ENCODE measurements at places on chromosomes 16 and 17.

- DNase-seq = no peak
Observed at GRCh38 chr17:15492791-15493692, 25.6 kb upstream of the CDRT4 start.

GRCh38 chr16:66223176-66223780 is 143.2 kb upstream of the CDH5 start:
- DNase-seq = no peak

GRCh38 chr17:76125922-76126321 is 15.1 kb downstream of the FOXJ1 start:
- no peak for DNase-seq

DNA sequence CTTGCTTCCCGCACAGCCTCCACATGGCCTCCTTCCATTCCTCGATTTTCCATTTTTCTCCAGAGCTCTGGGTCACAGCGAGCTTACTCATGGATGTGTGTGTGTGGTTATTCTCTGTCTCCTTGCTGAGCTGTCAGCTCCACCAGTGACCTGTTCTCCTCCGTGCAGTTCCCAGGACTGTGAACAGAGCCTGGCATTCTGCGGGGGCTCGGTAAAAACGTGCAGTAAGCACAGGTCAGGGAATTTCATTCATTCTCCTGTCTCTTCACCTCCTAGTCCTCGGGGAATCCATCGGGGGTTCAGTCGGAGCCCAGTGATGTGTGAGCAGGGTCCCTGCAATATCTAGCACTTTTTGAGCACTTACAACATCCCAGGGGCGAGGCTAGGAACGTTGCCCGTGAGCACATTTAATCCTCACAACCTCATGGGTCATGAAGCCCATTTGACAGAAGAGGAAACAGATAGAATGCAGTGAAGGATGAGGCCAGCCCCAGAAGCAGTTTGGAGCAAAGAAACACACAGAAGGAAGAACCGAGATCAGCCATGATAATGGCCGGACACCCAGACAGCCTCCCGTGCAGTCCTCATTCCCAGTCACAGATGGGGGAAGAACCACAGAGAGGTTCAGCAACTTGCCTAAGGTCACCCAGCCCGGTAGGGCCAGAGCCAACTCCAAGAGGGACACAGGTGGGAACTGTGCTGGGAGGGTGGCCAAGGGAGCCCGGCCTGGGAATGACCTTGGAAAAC is 183.2 kb upstream of the GSE1 start:
- no peak for DNase-seq

DNA sequence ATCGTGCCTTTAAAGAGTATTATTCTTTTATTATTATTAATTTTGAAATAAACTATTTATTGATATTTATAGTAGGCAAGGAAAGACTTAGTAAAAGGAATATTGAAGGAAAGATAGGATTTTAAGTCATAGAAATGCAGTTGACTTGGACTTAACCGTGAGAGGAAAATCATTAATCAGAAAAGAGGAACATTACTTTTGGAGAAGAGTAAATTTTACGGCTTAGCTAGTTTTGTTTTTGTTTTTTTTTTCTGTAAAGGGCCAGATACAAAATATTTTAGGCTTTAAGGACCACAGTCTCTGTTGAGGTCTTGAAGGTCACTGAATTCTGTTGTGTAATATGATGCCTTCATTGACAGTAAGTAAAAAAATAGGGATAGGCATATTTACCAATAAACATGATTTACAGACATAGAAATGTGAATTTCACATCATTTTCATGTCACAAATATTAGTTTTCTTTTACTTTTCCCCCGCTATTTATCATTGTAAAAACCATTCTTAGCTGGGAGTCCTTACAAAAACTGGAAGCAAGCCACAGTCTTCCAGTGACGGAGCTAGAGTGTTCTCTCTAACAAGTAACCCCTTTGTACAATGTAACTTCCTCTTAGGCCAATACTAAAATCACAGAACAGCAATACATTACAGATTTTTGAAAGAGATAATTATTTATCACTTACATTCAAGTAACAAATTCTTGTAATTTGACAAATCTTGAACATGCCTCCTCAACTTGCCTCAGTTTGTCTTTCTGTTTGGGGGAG is 2.3 kb upstream of the KCNJ16 start:
- DNase-seq = no peak

GRCh38 chr16:12468552-12468951 is 335.1 kb downstream of the CPPED1 start:
- DNase-seq = no peak

- DNase-seq = no peak
Observed at GRCh38 chr17:31491376-31492131, 100.1 kb downstream of the RAB11FIP4 start.

DNA sequence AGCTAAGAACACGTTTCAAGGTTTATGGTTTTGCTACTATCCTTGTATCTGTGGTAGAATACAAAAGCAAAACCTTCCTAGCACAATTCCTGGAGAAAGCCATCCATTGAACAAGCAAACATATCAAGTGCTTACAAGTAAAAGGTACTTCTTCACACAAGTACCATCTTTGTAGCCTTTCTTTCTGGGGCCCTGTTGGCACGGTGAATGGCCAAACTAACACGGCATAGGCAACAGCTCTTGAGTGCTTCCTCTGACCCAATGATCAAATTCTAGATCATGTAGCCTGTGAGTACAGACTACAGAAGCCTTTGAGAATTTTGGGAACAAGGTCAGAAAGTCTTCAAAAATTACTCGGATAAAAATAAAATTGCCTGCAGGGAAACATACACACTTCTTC is 57.9 kb downstream of the ANKFY1 start:
- DNase-seq = no peak

DNA sequence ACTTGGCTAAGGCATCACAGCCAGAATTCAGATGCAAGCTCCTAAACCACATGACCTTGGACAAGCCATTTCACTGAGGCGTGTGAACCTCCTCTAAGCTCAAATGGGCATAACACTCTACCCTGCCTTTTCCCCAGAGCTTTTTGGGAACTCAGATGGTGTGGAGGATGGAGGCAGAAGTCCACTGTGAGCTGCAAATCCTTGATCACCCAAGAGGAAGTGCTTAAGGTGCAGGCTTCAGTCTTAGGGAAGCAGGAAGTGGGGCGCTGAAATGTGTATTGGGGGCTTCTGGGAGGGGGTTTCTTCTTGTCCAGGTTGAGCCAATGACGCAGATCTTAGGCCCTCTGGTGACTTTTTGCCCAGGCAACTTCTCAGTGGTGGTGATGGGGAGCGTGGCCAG is 12.9 kb downstream of the CIITA start:
- DNase-seq = no peak

DNA sequence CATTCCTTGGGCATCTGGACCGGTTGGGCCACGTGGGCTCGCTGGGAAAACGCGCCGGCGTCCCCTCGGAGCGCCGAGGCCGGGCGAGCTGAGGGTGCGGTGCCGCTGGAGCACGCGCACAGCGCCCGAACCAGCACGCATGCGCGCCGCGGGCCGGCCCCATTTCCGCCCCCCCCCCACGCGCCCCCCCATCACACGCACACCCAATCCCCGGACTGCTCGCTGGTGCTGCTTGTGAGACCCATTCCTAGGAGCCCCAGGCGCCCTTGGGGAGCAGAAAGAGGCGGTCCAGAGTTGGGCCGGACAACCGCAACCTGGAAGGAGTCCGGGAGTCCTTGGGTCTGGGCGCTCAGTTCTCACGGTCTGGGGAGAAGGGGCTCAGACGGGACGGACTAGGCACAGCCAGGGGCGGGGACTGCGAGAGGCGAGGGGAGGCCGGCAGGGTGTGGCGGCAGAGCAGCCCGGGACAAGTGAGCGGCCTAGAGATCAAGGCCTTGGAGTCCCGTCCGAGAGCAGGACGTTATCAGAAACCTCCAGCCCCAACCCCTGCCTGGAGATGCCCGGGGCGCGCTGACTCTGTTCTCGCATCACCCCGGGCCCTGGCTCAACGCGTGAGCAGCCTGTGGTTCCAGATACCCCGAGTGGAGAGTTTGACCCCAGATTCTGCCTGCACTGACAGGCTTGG is 6.0 kb upstream of the CBX8 start:
- DNase-seq = no peak

DNA sequence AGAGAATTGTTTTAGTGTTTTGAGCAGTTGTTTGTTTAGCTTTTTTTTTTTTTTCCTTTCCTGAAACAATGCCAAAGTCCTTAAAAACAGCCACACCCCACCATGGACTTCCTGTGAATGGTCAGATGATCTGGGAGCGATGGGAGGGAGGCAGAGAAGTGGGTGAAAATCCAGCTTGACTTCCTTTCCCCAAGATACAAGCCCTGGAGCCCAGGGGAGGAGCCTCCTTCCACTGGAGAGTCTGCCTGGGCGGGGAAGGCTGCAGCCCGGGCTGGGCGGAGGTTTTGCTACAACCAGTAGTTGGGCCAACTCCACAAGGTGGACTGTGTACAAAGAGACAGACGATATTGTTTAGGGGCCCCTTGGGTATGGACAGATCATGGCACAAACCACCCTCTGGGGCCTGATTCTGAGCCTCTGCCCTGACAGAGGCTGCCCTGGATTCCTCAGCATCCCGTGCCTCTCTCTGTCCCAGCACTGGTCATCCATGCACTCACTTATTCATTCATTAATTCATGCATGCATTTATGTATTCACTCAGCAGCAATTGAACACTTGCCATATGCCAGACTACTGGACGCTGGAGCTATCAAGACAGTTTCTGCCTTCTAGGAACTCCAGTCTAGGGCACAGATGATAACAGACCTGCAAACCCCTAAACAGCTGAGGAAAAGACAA is 29.8 kb downstream of the WSB1 start:
- DNase-seq = no peak

DNA sequence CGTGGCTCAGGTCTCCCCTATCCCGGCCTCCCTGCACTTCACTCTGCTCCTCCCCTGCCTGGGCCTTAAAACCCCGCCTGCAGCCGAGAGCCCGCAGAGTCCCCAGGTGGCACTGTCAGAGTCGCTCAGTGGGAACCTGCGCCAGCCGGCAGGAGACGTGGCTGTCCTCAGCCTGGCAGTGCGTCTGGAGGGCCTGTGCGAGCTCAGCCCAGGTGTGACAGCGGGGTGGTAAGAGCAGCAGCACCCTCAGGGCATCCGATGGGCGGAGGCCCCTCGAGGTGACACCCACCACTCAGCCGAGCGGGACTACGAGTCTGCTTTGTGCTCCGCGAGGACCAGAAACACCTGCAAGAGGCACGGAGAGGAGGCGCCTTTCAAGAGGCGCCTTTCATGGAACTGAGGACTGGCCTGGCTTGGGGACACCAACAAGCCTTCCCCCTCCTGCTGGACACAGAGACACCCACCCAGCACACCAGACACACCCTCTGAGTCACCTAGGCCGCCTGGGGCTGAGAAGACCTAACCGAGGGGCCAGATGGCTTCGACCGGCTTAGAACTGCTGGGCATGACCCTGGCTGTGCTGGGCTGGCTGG is at the start of gene CLDN9:
Gene CLDN9, plus strand, starts transcription at position 96 of the 593 bp plus-strand sequence. Its CDS starts 440 bp downstream, at position 536.
- DNase-seq = no peak

DNA sequence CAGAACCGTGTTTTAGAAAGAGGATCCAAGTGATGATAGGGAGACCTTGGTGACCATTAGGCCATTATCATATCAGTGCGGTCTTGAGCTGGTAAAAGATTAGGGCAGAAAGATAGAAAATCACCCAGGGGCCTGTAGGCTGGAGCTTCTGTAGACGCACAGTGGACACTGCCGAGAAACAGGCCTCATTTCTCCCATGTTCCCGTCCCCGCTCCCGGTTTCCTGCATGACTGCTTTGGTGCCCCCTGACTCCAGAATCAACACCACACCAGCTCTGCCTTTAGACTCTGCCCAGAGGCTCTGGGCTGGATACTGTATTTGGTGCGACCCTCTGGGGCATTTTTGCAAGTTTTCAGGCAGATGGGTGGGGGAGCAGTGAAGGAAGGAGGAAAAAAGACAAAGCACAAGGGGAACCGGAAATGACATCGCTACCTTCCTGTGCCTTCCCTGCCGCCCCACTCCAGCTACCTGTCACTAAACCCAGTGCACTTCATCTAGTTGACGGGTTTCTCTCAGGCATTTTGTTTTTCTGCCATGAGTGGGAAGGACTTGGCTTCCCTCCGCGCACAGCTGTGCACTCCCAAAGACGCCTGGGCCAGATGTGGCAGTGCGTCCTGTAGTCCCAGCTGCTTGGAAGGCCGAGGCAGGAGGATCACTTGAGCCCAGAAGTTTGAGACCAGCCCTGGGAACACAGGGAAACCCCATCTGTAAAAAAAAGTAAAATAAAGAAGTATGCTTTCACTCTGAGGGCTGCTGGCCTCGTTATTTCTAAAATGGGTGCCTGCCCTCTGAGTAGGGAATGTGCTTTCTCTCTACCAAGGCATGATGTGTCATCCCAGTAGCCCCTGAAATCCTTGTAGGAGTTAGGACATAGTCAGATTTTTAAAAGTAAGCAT is 214.1 kb downstream of the RPTOR start:
- no peak for DNase-seq

GRCh38 chr17:49577963-49578362 is 2.3 kb downstream of the NXPH3 start:
- no peak for DNase-seq

- no peak for DNase-seq
Observed at GRCh38 chr16:88289968-88290401, 92.8 kb upstream of the ZNF469 start.

DNA sequence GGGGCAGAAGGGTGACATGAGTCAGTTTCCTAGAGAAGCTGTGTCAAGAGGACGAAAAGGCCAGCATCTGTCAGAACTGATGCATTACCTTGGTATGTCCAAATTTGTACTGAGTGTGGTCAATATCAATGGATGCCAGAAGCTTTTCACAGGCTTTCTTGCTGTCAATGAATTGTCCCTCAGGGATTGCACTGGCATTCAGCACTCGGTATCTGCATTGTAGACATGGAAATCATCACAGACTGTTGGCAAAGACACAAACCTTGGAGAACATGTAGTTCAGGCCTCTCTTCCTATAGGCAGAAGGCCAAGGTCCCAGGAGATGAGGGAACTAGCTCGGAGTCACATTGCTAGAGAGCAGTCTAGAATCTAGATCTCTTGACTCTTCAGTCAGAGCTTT is 16.6 kb downstream of the MYH3 start:
- DNase-seq = no peak

DNA sequence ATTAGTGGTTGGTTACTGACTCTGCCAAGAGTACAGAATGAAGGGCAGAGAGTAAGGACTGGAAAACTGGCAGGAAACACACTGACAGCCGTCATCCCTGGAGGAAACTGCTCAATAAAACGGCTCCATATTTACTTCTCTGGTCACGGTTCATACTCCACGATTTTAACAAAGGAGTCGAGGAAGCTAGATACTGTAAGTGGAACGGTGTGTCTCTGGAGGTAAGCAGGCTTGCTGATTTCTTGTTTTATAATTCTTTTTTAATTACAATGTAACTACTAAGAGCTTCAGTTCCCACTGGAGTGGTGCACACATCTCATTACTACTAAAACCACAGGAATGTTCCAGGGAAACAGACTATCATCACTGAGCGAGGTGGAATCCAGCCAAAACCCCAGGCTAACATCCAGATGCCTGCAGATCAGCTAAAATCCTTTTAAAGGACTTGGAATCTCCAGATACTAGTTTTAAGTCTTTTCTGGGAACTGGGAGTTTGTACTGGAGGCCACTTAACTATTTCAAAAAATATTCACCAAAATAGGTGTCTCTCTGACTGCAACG is 17.8 kb downstream of the SERPINF1 start:
- DNase-seq = no peak
